ENCODE measurements at places on chromosomes 1 and 21.

GRCh38 chr1:240808381-240808780 is 196.4 kb upstream of the GREM2 start:
- no peak for DNase-seq

GRCh38 chr1:6570100-6570499 is 9.7 kb upstream of the ZBTB48 start:
- no peak for DNase-seq

DNA sequence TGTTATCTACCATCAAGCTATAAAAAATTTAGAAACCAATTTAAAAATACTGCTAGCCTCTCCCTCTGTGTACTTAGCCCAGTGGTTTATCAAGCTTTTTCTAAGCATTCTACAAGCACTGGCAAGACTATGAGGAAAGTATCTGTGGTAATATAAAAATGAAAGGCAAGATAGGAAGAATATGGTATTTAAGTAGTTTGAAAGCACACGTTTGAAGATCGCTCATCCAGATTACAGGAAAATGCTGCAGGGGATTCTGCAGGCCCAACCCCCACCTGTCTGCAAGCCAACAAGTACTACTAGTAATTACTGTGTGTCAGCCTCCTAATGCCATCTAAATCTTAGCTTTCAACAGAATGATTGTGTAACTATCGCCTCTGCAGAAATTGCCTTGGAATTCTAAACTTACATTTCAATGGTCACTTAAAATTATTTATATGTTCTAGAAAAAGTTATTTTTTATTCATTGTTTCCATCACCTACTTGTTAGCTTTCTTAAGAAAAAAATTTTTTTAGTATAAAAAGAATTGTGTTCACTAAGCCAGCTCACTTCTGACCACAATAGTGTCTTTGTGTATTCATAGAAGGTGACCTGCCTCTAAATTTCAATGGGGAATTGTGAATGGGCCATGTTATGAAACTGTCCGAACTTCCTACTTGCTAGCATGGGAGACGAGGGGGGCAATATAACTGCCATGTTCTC is 8.5 kb downstream of the ERRFI1 start:
- no peak for DNase-seq

GRCh38 chr1:200108659-200109058 is 81.1 kb downstream of the NR5A2 start:
- no peak for DNase-seq

- no peak for DNase-seq
These were observed 30.9 kb downstream of the KCNT2 start for GRCh38 chr1:196577386-196577785.

Measured in stimulated activated CD4-positive, alpha-beta T cell treated with anti-CD3 and anti-CD28 coated beads, Interleukin-15, amount 100 ng/mL, for 48 hours (primary cell).